ENCODE measurements at places on chromosomes 2 and 18.

- peak; percentile 84 for DNase-seq
Measured at GRCh38 chr18:36757081-36757480, 71.7 kb downstream of the TPGS2 start.

GRCh38 chr2:32235315-32235714 is 29.4 kb downstream of the NLRC4 start:
- no peak for DNase-seq

GRCh38 chr18:23981369-23981980 is 33.1 kb upstream of the TTC39C start:
- no peak for DNase-seq

GRCh38 chr18:77000527-77000926 is 132.1 kb downstream of the MBP start:
- peak; percentile 61 for DNase-seq

DNA sequence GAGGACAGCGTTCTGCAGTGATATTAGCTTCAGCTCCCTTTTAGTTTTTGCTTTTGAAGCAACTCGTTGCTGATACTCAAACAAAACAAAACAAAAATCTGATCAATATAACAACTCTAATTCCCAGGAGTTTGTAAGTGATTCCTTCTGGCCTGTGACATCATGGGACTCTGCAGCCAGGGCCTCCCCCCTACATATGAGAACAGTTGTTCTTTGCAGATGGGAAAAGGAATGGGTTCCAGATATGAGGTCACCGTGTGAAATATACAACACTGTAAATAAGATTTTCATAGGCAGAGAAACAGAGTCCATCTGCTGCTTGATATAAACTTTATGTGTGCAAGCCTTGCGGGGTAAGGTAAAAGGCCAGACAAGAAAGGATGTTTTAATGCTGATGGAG is 56.7 kb downstream of the DIS3L2 start:
- no peak for DNase-seq

GRCh38 chr2:232104076-232104646 is 142.6 kb downstream of the DIS3L2 start:
- DNase-seq = no peak

DNA sequence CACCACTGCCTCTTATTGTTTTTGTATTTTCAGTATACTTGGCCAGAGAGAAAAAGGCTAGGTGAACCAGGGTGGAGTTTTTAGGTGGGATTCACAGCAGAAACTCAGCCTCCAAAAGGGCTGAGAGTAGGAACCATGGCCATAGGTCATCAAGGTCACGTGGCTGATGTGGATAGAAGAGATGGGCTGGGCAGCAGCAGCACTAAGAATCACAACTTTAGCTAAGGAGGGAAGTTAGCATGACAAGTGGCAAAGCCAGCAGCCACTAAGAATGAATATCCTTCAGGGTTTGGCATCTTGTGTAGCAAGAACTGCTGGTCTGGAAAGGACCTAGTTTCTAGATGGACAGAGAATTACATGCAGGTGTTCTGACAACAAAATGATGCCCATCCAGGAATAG is 43.2 kb upstream of the SKA1 start:
- DNase-seq = no peak

GRCh38 chr2:48323146-48323545 is 206.8 kb upstream of the STON1 start:
- peak; percentile 39 for DNase-seq

GRCh38 chr18:36419900-36420531 is 122.5 kb downstream of the FHOD3 start:
- DNase-seq = peak; percentile 43

DNA sequence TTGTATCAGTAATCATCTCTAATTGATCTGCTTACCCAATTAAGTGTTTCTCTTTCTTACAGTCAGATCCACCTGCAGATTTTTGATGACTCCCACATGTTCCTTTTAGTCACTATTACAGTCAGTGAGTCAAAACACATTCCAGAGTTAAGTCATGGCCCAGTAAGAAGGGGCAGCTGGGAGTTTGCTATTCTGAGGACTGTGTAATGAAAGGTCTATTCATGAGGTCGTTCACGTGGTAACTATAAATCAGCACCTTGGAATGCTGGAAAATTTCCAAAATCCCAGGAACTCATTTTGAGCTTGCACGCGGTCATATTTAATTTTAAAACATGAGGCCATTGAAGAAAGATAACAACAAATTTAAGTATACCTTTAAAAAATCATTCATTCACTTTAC is 252.5 kb downstream of the XIRP2 start:
- no peak for DNase-seq

DNA sequence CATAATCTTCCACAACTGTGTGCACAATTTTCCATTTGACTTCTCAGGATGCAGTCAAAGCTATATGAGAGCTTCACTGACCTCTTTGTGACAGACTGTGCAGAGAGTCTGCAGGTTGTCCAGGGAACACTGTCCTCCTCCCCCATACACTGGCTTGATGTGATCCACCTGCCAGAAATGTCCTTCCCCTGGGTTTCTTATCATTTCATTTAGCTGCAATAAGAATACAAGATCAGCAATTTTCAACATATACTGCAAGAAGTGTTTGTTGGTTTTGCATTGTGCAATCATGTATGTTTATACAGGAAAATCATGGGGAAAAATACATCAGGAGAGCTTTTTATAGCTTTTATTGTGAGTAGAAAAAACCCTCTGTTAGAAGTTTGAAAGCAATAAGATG is 150.7 kb downstream of the RAB3GAP1 start:
- no peak for DNase-seq

DNA sequence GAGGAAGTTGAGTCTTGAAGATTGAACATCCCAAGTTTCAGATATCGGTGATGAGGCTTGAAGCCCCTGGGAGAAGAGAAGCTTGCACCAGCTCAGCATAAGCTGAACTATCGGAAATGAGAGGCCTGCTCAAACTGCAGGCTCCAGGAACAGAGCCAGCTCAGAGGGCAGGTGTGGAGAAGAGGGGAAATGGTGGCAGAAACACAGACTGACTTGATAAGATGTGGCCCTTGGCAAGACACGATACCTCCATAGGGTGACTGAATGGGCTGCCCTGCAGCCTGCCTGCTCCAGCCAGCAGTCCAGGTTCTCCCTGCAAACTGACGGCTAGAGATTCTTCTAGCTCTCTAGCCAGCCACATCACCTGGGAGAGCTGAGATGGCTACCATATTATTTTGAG is 86.6 kb downstream of the MYT1L start:
- DNase-seq = no peak

- no peak for DNase-seq
Measured at GRCh38 chr2:147684903-147685302, 159.9 kb upstream of the ACVR2A start.

DNA sequence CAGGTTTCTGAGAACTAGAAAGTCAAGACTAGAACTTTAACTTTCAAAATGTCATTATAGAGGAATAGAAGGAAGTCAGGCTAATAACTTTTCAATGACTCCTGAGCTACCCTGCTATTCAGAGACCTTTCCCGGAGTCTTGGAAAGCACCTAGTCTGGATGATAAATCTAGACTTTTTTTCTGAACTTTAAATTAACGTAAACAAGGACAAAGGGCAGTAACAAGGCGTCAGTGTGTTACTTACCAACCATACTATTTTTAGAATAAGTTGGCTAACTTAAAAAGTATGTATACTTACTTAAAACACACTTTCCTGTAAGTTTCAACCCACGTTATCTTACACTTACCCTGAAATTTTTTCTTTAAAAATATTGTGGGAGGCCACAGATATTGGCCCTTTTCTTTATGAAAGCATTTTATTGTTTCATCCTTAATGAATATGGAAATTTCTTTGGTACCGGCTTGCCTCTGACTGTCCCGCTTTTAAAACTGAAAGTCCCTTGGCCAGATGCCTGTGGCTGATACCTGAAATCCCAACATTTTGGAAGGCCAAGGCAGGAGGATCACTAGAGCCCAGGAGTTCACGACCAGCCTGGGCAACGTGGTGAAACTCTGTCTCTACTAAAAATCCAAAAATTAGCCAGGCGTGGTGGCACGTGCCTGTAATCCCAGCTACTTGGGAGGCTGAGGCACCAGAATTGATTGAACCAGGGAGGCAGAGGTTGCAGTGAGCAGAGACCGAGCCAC is 9.7 kb downstream of the PMAIP1 start:
- no peak for DNase-seq

DNA sequence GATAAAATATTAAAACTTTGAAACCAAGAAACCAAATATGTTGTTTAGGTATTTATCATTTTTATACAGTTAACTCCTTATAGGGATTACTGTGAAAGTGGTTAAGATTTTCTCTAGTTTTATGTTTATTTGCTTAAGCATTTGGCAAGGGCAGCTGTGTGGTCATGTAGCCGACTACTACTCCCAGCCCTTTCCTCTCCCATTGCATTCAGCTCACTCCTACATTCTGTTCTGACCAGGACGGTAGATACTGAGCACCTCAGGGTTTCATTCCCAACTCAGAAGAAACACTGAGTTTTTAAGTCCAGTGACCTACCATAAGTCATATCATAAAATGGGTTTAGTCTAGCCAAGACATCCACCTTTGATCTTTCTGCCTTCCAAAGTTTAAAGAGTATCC is 19.8 kb downstream of the FZD5 start:
- no peak for DNase-seq

DNA sequence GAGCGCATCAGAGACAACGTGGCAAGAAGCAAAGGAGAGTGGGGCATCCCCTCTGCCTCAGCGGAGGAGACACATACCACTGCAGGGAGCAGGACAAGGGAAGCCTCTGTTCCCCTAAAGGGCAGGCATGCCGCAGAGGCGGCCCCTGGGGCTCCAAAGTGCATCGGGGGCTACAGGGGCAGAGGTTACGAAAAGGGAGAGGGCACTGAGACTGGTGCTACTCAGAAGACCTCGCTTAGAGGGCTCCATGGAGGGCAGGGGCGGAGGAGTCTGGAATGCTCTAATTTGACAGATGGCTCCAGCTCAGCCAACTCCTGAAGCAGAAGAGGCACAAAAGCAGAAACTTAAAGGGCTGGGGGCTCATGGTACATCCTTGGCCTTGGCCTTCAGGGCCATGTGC is 39.8 kb downstream of the FAM178B start:
- DNase-seq = no peak

DNA sequence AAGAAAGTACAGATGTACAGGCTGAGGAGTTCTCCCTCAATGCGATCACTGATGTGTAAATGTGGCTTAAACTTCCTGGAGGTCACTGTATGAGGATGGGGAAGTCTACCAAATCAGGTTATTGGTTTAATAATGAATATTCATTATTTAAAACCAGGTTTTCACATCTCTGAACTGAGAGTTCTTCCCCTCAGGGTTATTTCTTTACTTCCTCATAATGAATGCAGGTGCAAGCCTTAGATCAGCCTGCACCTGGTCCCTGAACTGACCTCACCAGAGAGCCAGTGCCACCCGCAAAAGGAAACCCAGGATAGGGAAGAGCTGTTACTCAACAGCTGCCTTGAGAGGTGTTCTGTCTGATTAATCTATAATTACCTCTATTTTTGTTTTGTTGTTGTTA is 369.0 kb downstream of the EPHA4 start:
- DNase-seq = no peak

- DNase-seq = peak; percentile 97
Measured at GRCh38 chr2:218860950-218861381, 1.4 kb downstream of the WNT6 start.

GRCh38 chr2:104849618-104850141 is 4.2 kb upstream of the POU3F3 start:
- peak; percentile 89 for DNase-seq

DNA sequence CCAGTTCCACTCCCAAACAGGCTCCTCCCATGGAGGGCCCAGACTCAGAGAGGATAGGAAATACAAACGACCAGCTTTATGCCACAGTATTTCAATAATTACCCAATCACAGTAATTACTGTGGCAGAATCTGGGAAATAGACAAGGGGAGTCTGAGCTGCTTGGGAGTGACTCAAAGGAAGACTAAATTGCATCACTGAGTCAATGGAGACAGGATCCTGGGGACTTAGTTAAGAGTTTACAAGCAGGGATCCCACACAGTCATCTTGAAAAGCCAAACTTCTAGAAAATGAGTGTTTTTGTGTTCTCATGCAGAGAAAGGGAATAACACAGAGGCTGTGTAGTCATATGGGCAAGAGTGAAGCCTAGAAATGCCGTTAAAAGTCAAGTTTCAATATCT is 1142.1 kb downstream of the CNTNAP5 start:
- DNase-seq = no peak

GRCh38 chr2:143700865-143701264 is 571.6 kb downstream of the ARHGAP15 start:
- DNase-seq = no peak
